T-helper 9 cell (primary cell): ENCODE measurements at places on chromosomes 12 and 14.

DNA sequence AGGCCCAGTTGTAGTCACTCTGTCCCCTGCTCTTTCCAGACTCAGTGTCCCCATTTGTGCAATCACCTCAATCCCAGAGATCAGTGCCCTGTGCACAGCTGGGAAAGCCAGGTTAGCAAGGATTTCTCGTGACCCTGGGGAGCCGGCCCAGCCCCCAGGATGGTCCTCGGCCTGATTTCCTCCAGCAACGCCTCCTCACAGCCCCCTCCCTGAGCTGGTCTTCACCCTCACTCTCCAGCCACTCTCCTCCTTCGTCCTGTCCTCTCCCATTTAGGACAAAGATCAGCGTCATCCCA lies 194.8 kb upstream of the C14orf180 start:
- no peak for DNase-seq

GRCh38 chr14:76698631-76699030 lies 62.6 kb upstream of the VASH1 start:
- no peak for DNase-seq

- DNase-seq: no peak
Observed at GRCh38 chr14:101970830-101971400, 6.5 kb downstream of the DYNC1H1 start.

GRCh38 chr12:54140588-54141388 lies 48.0 kb downstream of the SMUG1 start:
- no peak for DNase-seq

DNA sequence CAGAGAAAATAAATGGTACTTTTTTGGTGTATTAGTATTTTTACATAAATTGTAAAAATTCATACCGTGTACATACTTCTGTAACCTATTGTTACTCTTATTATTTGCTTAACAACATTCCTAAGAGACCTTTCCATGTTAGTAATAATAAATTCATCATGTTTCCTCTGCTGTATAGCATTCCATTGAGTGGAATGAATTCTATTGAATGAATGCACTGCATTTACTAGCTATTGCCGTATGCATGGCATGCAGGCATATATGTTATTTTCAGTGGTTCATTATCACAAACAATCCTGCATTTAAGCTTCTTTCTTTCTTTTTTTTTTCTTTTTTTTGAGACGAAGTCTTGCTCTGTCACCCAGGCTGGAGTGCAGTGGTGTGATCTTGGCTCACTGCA lies 137.6 kb upstream of the TBX3 start:
- DNase-seq: no peak
